ENCODE measurements at places on chromosomes 4 and X.

GRCh38 chr4:88341227-88342192 is 37.1 kb upstream of the HERC6 start:
- no peak for DNase-seq

DNA sequence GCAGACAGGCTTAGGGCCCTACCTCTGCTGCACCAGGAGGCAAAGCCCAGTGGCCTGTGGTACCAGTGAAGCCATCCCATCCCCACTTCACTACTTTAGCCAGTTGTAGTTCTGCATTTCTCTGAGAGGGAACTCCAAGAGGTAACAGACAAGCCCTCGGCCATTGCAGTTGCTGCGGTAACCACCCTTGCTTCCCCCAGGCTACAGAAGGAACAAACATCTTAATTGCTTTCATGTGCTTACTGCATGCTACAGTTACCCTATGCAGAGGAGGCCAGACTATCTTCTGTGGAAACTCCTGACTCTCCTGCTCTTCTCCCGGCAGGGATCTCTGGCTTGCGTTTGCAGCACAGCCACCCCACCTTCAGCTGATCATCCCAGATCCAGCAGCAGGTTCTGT is 67.8 kb downstream of the SPIN4 start:
- no peak for DNase-seq

- no peak for DNase-seq
These were observed 48.7 kb downstream of the DDX60 start for GRCh38 chr4:168269896-168270295.

DNA sequence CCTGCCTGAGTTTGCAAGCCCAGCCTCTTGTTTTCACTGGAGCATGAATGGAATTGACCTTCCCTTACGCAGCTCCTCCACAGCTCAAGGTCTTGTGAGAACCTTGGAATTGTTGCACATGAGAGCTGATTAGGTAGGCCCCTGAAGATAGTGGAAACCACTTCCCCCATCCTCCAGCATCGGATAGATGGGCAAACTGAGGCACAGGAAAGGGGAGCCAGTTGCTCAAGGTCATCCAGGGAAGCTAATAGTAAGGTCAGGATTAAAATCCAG is 27.2 kb downstream of the PJA1 start:
- no peak for DNase-seq

- DNase-seq = no peak
These were observed 128.0 kb upstream of the SLC4A4 start for GRCh38 chr4:71210823-71211222.

GRCh38 chr4:111066887-111067286 is 444.0 kb upstream of the PITX2 start:
- DNase-seq = no peak

GRCh38 chrX:150907474-150907873 is 9.0 kb upstream of the CD99L2 start:
- no peak for DNase-seq

DNA sequence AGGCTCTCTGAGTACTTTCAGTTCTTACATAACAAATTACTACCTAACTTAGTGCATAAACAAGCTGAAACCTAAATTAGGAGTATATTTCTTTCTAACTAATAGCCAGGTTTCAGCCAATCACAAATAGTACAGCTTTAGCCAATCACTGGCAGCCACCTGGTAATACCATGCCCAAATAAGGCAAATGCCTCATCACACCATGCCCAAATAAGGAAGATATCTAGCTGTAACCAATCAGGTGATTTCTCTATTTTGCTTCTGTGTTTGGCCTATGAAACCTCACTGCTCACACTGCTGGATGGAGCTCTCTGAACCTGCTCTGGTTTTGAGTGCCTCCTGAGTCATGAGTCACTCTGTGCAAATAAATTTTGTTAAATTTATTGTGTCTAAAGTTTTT is 113.5 kb downstream of the DDIT4L start:
- no peak for DNase-seq

- no peak for DNase-seq
These were observed 287.3 kb downstream of the USP46 start for GRCh38 chr4:52371841-52372240.

DNA sequence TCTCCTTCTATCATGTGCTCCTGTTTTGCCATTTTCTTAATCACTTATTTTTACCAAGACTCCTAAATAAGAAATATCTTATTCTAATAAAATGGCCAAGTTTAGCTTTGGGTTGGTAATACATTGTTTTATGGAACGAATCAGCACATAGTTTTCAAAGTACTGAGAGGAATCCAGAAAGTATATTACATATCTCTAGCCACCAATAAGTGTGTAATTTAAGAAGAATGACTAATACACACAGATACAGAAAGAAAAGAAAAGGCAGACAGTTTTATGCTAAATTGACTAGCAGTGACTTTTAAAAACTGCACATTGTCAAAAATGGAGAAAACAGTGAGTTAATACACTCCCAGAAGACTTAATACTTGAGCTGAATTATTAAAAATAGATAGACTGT is 167.0 kb upstream of the IL15 start:
- DNase-seq = no peak

- no peak for DNase-seq
These were observed 672 bp upstream of the NAT8L start for GRCh38 chr4:2058264-2059045.

DNA sequence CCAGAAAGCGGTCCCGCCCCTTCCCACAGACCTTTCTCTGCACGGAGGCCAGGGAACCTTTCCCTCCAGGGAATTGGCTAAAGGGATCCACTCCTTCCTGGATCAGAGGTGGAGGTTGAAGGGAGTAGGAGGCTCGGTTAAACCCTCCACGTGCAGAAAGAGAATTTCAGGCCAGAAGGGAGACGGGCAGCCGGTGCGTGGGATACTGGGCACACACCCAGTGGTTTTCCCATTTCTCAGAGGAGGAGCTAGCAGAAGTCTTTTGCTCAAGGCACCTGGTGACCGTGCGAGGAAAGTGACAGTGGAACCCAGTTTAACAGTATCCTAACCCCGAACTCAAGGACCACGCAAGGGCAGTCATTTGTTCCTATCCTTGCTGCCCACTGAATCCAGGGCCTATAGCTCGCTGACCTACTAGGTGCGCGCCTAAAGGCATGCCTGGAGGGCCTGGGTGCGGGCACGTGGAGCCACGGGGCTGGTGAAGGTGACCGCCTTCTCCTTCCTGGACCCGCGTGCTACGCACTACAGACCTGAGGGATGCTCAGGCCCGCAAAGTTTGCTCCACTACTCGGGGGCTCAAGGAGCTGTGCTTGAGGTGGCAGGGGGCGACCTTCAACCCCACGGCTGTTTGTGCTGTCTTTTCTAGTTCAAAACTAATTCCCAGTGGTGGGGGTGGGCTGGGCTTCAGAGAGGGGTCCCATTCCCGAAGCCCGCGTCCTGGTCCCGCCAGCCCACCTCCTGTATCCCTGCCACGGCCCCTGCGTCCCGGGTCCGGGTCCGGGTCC is 587 bp upstream of the AFF2 start:
- no peak for DNase-seq
